ENCODE measurements at places on chromosomes 12 and 14.

DNA sequence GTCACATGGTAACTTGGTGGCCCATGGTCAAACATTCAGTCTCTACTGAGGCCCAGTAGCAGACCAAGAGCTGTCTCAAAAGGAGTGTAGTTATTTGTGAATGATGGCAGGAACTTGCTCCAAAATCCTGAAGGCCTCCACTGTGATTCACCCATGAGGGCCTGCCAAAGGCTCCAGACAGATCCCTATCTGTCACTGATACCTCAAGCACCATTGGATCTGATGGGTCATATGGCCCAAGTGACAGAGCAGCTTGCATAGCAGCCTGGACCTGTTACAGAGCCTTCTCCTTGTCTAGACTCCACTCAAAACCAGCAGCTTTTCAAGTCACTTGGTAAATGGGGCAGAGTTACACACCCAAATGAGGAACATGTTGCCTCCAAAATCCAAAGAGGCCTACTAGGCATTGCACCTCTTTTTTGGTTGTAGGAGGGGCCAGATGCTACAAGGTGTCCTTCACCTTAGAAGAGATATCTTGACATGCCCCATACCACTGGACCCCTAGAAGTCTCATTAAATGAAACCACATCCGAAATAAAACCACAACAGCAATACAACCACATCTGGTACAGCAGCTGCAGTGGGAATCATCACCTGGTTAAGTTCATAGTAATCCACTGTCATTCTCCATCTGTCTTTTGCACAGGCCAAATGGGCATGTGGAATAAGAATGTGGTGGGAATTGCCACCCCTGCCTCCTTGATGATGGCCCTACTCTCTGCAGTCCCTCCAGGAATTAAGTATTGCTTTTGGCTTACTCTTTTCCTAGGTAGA lies 150.4 kb upstream of the MAX start:
- DNase-seq = no peak

DNA sequence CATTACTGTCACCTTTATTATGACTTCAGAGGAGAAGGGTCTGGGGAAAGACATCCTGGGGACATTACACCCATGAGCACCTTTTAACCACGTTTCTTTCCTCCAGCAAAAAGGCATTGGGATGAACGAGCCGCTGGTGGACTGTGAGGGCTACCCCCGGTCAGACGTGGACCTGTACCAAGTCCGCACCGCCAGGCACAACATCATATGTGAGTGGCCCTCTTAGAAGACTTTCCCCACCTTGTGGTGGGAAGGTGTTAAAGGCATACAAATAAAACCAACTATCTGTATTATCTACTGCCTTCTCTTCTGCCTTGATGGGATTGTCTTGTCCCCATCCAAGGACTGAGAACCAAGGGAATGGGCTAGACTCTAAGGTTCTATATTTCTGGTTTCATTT lies 6.0 kb downstream of the PSMD9 start:
- no peak for DNase-seq

GRCh38 chr14:80764496-80764895 lies 177.0 kb downstream of the CEP128 start:
- no peak for DNase-seq

- DNase-seq = no peak
These were observed 8.6 kb upstream of the LPCAT3 start for GRCh38 chr12:7026854-7027253.

- no peak for DNase-seq
These were observed 30.2 kb downstream of the CACNA1C start for GRCh38 chr12:2083008-2083407.

- DNase-seq = no peak
These were observed 84.7 kb upstream of the FERMT2 start for GRCh38 chr14:53035336-53036210.

DNA sequence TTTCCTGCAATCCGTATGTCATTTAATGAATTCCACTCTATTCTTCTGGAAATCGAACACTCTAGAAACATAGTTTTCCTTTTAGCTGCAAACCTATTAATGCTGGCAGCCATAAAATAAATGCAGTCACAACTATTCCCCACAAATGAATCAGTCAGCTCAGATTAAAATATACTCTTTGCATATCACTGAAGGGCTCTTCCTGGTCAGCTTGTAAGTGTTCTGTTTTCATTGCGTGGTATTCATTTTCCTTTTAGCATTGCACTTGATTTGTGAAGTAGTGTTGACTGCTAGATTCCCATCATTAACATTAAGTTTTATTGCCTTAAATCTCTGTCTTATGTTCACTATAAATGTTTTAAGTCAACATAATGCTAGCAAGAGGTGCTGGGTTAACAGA lies 685.9 kb downstream of the DIO2 start:
- no peak for DNase-seq

- DNase-seq = no peak
These were observed 418.1 kb downstream of the LRIG3 start for GRCh38 chr12:58502226-58502625.

GRCh38 chr14:39884091-39884490 lies 451.9 kb upstream of the FBXO33 start:
- DNase-seq = no peak

DNA sequence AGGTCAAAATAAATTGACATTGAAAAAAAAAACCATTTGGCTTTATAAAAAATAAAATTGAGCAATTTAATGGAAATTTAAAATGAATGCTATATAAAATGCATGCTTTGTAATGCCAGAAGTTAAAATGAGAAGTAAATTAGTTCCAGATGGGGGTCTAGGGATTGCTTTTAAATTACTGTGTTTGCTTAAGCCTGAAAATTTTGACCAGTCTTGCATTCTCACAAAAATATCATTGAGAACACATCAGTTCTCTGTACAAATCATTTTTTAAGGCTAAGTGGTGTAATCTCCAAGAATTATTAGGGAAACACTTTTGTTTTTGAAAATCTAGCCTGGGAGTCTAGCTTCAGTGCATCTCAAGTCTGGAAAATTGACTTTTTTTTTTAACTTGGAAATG lies 90.7 kb downstream of the RERG start:
- no peak for DNase-seq

- no peak for DNase-seq
These were observed 106.8 kb downstream of the TMEM260 start for GRCh38 chr14:56686416-56686815.

GRCh38 chr14:80095623-80096022 lies 115.7 kb downstream of the DIO2 start:
- DNase-seq = no peak

DNA sequence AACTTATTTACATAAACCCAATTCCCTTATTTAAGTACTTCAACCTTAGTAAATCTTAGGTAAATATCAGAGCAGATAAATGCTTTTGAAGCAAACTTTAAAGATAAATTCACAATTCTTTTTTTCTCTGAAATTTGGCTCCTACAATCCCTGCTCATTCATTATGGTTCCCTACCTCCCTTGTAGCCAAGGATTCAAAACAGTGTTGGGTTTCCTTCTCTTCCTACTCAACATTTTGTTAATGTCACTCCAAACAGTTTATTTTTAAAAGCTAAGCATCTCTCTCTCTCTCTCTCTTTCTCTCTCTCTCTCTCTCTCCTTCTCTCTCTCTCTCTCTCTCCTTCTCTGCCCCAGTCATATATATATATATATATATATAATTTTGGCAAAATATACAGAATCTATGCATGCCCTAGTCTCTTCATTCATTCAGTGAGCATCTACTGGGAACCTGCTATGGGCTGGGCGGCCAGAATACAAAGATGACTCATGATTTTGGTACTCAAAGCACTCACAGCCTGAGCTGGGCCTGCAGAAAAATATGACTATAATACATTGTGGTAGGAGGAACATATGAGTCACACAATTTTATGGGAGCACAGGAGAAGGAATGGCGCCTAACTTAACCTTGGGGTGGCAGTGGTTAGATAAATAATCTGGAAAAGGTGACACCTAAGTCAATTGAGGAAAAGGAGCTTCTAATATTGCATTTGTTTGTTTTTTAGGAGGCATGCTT lies 123.7 kb upstream of the DHRS4 start:
- DNase-seq = no peak

- no peak for DNase-seq
These were observed 43.6 kb downstream of the DDX51 start for GRCh38 chr12:132100306-132101065.
